Right kidney (tissue), 9 donors: ENCODE measurements at places on chromosomes 11 and 22.

DNA sequence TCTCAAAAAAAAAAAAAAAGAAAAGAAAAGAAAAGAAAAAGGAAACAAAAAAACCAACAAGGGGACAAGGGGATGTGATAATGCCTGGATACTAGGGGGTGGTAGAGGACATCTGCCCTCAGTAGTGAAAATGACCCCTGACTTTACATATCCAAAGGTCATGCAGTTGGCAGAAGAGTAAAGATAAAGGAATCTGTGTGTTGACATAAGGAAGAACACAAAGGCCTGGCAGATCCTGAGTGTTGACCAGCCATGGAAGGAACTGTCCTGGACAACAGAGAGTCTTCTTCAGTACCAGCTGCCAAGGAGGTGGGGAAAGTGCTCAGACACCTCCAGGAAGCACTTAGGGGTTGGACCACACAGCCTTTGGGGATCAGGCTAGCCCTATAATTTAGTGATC, 12.6 kb downstream of the SLC43A1 start:
- DNase-seq: no peak

DNA sequence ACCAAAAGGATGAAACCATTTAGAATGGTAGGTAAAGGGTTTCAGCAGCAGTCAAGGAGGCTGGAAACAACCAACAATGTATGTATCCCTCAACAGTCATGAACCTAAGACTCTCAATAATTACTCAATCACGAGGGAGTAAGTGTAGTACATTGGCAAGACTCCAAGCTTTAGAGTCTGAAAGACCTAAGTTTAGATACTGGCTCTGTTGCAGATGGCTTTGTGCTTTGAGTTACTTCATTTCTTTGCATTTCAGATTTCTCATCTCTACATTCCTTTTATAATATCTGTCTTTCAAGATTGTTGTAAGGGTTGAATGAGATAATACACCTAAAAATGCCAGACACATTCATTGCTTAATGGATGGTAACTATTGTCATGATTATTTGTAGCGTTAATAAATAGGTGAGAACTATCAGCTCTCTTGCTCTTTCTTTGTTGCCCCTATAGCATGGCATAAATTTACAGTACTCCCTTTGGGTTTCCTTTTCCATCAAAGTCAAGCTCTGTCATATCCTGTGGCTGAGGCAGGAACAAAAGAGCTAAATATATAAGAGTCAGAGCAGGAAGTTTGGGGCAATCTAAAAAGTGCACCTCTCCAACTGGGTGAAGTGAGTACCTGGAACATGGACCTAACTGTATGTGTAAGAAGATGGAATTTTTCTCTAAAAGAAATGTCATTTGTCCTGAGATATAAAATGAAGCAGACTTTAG, 228.2 kb upstream of the ZC3H12C start:
- no peak for DNase-seq

DNA sequence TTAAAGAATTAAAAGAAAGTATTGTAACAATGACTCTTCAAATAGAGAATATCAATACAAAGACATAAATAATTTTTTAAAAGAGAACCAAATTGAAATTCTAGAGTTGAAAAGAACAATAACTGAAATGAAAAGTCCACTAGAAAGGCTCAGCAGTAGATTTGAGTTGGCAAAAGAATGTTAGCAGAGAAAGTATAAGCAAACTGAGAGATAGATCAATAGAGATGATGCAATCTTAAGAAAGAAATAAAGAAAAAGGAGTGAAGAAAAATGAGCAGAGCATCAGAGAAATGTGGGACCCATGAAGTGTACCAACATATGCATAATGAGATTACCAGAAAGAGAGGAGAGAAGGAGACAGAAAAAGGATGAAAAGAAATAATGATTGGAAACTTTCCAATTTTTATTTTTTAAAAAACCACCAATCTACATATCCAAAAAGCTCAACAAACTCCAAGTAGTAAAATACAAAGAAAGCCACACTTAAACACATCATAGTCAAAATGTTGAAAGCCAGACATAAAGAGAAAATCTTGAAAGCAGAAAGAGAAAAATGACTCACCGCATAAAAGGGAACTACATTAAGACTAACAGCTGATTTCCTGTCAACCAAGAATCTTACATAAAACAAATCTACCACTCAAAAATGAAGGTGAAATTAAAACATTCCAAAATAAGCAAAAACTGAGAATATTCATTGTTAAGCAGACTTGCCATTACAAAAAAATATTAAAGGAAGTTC, 20.9 kb downstream of the NCF4 start:
- no peak for DNase-seq

DNA sequence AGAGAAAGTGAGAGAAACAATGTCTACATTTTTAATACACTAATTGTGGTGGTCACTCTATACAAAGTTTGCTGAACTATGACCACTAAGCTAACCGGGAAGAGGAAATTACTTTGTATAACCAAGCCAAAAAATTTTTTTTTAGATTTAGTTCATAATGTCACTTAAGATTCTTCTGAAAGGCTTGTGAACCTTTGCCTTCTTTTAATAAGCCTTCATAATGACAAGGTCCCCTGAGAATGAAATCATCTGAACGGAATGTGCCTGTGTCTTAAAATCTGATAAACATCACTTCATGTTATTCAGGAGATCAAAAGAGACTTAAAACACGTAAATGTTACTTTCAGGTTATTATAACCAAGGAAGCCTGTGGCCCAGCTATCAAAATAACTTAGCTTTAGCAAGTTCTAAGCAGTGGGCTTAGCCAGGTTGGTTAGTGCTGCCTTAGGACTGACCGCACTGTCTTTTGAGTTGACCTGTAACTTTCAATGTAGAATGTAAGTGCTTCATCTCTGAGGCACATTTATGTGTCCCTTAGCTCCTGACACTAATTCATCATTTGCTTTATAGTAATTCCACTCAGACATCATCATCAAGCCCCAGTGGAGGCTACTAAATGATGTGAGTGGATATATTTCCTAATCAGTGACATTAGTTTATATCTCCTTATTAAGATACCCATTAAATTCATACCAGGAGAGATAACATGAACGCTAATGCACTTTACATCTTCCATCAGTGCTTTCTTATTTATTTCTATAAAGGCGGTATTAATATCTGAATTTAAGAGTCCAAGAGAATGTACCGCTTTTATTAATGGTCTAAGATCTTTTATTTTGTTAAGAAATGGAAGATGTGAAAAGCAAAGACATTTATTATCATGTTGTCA, 122.5 kb downstream of the WNT11 start:
- DNase-seq: no peak

DNA sequence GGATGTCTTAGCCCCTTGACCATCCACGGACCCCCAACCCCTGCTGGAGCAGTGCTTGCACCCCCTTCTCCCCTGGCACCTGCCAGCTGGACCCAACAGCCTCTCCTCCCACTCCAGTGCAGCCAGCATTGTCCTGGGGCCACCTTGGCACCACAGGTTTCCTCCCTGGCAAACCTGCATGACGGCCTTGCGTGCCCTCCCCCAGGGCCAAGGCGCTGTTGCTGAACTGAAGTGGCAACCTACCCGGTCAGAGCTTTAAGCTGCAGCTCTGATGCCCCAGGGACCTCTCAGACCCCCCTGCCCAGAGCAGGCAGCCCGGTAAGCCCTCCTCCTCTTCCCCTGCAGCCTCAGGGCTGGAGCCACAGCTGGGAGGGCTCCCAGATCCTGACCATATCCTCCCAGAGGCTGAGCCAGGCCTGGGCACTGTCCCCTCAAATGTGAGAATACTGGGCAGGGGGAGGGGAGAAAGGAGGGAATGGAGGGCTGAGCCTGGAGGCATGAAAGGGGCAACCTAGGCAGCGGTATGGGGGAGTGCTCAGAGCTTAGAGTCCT, 1.8 kb upstream of the LRRC75B start:
- no peak for DNase-seq
